Left ventricle myocardium superior (tissue), 1 donor: ENCODE measurements at places on chromosomes 12 and 14. TPM values are rescaled to one million over a fixed set of nuclear protein-coding genes. Genes with fewer than 3 reads are reported as not detected.

DNA sequence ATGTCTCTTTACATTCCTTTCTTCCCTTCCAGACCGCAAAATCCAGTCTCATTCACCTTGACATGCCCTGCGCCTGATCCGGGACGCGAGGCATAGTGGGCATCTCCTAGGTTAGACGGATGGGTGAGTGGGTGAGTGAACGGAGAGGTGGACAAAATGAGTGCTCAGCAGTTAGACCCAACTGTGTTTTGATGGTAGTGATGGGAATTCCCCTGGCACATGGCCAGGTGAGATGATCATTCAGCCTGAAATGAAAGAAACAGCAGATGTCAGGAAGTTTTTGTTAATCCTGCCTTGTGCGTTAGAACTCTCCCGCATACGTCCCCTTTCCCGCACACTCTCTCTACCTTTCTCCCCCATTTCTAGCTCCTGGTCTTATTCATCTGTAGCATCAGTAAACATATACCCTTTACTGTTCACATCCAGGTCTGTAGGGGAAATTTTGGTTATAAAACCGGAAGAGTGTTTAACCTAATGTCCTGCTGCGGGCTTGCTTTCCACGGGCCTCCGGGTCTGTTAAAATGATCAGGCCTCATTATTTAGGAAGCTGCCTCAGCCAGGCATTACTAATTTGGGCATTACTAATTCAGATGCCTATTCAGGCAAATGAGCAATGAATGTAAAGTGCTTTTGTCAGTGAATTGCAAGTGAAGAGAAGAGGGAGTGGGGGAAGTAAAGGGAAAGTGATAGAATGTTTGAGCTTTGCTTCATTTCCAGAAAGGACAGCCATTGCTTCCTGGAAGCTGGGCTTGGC is 172.8 kb downstream of the ETV6 start:
- no peak for DNase-seq

DNA sequence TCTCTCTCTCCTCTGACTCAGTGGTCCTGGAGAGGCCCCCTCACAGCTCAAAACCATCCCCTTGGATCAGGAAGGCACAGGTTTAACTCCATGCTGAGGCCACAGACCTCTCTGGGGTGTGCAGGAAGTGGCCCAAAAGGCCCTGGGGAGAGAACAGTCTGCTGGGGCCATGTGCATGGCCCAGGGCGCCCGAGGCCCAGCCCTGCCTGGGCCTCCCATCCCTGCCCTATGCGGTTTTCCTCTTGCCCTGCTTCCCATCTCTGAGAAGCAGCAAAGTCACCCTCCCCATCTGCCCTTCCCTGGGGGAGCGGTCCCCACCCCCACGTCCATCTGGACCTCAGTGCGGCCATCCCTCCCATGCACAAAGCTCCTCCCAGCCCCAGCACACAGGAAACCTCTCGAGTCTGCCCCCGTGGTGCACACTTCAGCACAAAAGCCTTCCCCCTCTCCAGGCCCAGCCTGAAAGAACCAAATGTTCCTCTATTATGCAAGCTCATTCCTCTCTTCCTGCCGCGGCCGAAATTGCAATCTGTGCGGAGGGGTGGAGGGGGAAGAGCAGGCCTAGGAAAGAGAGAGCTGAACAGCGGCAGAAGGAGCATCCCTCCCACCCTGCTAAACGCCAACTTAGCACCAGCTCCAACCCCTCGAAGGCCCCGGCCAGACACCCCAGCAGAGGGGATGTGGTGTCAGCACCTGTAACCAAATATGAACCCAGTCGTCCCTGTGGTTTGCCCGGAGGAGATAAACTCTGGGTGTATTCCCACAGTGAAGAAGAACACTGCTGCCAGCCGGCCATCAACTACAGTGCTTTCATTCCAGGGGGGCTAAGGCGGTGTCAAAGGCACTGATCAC is 108.5 kb downstream of the SCARB1 start:
- peak; percentile 91 for DNase-seq

- no peak for DNase-seq
Measured at GRCh38 chr14:28813810-28814209, 47.2 kb downstream of the FOXG1 start.

DNA sequence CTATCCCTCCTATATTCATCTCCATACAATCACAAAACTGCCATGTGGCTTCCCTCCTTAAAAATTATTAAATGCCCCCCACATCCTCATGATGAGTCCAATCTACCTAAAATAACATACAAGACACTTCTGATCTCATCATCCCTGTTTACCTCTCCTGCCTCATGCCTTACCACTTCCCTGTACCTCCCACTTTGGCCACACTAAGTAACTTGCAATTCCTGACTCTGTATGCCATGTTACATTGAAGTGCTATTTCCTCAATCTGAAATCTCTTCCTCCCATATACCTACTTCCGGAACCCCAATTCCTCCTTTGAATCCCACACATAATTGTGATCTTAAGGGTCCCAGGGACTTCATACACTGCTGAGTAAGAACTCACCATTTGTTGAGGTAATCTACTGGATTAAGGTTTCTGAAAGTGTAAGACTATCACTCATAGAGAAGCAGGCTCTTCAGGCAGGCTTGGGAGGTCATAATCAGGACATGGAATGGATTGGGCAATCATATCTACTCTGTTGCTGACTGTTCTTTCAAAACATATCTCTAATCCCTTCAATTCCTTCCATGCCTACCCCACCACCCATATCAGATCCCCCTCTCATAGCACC is 117.6 kb upstream of the PLEKHG7 start:
- DNase-seq: no peak

DNA sequence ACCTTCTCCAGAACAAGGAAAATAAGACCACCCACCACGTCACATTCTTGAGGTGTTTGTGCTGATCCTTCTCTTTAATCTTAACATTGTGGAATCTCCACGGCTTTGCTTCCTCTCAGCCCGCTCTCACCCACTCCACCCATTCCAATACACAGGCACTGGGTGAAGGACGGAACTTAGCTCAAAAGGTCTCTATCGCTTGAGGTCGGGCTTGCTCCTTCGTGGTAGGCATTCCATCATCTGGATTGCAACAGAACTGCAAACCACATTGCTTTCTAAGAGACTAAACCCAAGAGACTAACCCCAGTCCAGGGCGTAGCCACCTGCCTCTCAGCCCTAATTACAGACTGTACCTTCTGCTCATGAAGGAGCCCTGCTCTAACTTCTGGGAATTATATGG is 24.0 kb upstream of the MDM2 start:
- DNase-seq: no peak

DNA sequence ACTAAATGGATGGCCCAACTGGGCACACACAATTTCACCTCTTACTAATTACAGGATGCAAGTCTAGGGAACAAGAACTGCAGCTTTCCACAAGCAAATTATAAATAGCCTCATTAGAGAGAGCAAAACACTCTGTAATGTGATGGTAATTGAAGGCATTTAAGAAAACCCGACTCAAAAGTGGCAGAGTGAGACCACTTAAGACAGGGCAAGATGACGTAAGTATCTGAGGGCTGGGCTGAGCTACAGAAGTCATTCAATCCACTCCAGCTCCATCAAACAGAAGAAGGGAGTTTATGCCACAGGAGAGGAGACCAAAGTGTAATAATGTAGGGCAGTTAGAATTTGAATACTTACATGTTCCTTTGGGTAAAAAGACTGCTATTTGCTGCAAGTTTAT is 90.3 kb downstream of the PRKAB1 start:
- no peak for DNase-seq

GRCh38 chr12:104535369-104535768 is 78.6 kb downstream of the CHST11 start:
- no peak for DNase-seq

The RNASE7 gene
- total RNA-seq: not detected

The GPR162 gene
- 5.3 TPM for total RNA-seq

The SLC16A7 gene
- 129 TPM for total RNA-seq

The CATSPERB gene
- total RNA-seq: 0.37 TPM
